ENCODE measurements at places on chromosomes 16 and 17. TPM values are rescaled to one million over a fixed set of nuclear protein-coding genes. Genes with fewer than 3 reads are reported as not detected.

GRCh38 chr17:51391982-51392654 is 131.8 kb downstream of the UTP18 start:
- no peaks in the 10 kb centered on the region for H3K36me3 ChIP-seq
- no peak overlapping the region for H3K27ac ChIP-seq
- no peak overlapping the region for H3K4me3 ChIP-seq
- no peak for DNase-seq
- H3K27me3 ChIP-seq, result 0 out of 2 replicates have a peak, but pooled peaks cover 3% of the 10 kb centered on the region

- peaks cover 5% of the 10 kb centered on the region for H3K4me1 ChIP-seq
- no peak for DNase-seq
- H3K36me3 ChIP-seq, result no peaks in the 10 kb centered on the region
- peak overlapping the region; percentile 58 for H3K4me3 ChIP-seq
These were observed 134.2 kb downstream of the USP22 start for GRCh38 chr17:20908313-20909267.

The WFIKKN2 gene
- total RNA-seq, result 0.05 TPM

DNA sequence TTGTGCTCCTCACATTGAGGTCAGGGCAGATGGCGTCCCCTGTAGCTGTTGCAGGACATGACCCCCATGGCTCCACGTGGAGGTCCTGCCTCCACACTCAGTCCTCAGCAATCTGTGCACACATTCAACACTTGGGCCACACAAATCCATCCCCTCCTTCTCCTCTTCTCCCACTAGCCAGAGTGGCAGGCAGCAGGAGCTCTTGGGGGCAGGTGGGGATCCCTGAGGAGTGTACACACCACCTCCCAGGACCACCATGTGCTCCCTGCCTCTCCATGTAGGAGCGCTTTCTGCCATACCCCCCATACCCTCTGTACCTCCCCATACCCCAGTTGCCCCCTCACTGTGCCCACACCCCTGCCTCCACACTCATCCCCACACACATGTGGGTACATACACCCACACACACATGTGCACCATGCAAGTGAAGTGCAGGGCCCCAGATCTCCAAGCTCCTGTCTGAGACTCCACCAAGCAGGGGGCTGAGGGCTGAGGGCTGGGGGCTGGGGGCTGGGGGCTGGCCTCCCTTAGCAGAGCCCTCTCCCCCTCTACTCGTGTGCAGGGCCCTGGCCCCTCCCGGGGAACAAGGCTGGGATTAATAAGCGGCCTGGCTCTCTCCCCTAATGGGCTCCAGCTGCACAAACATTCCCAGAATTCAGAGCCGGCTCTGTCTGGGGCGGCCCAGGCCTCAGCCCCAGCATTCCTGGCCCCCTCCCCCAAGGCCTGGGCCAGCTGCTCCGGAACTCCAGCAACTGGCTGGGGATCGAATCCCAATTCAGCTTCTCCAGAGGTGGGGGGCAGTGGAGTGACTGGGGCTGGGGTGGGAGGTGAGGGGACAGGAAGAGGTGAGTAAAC is 48.2 kb upstream of the MEIOC start:
- no peak overlapping the region for H3K27ac ChIP-seq
- no peaks in the 10 kb centered on the region for H3K4me1 ChIP-seq

The LITAFD gene
- total RNA-seq, result not detected
